ENCODE measurements at places on chromosomes 2 and 18.

- DNase-seq, result no peak
Measured at GRCh38 chr18:70469916-70470315, 181.1 kb downstream of the SOCS6 start.

DNA sequence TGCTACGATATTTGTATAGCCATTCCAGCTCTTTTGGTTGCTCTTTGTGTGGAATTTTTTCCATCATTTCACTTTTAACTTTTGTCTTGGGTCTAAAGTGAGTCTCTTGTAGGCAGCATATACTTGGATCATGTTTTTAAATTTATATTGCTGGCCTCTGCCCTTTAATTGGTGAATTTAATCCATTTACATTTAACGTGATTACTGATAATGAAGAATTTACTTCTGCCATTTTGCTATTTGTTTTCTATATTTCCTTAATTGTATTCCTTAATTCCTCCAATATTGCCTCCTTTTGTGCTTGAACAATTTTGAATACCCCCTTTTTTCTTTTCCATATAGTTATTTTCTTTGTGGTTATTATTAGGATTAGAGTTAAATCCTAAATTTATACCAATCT is 21.0 kb upstream of the ADNP2 start:
- DNase-seq, result no peak

DNA sequence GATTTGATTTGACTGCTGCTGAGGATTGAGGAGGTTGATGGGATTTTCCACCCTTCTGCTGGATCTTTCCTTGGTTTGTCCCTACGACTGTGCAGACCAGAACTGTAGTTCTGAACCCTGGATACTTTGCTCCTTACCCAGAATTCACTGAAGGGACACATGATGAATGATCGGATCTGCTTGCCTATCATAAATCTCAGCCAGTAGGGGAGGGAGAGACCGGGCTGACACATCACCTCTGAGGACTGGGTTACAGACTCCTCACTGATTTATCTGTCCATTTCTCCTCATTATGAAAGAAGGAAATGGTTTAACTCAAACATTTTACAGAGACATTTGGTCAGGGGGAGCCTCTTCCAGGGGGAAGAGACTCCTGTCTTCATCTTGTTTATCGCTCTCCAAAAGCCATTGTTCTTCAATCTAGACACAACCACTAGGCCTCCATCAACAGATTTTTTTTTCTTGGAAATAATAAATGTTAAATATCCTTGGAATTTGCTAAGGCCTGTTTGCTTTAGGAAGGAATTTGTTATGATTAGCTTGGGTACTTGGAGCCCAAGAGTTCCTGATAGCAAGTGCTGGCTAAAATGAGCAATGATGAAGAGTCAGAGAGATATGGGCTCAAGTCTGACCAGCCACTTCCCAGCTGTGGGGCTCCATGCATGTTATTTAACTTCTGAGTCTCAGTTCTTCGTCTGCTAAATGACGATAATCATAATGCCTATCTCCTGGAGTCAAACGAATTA is 925.5 kb downstream of the SLC4A3 start:
- DNase-seq, result no peak

DNA sequence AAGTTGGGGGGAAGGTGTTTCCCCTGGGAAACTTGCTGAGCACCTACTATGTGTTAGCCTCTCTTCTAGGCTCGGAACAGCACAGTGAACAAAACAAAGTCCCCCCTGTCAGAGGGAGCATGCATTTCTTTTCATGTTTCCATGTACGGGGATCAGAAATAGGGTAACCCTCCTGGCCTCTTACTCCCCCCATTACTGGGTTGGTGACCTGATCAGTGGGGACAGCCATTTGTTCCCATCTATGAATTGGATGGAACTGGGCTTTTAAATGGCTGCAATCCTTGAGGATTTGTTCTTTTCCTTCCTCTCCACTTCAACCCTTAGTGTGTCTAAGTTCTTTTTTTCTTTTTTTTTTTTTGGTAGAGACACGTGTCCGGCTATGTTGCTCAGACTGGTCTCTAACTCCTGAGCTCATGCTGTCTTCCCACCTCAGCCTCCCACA is 13.7 kb downstream of the NCL start:
- DNase-seq, result no peak

DNA sequence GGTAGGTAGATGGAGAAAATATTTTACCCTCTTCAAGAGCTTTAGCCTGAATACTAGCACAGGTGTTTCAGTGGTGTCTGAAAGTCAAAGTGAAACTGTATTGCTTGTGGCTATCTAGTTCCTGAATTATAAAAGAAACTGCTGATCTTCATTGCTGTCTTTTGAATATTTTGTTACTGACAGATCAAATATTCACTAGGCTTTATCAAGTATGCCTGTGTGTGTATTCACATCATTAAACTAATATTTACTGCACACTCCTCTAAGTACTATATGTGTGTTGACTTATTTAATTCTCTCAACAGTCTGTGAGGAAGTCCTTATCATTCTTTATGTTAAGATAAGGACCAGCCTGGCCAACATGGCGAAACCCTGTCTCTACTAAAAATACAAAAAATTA is 139.6 kb downstream of the SOCS6 start:
- no peak for DNase-seq

GRCh38 chr2:51782921-51783765 is 751.2 kb upstream of the NRXN1 start:
- DNase-seq, result no peak

GRCh38 chr2:239444626-239445577 is 44.1 kb upstream of the HDAC4 start:
- no peak for DNase-seq

GRCh38 chr18:10579079-10579867 is 53.4 kb downstream of the NAPG start:
- no peak for DNase-seq

GRCh38 chr2:37982147-37982582 is 57.1 kb downstream of the RMDN2 start:
- peak; percentile 56 for DNase-seq

GRCh38 chr2:157386247-157386646 is 57.6 kb downstream of the CYTIP start:
- DNase-seq, result no peak

- DNase-seq, result no peak
Measured at GRCh38 chr2:7419186-7419585, 502.0 kb downstream of the RNF144A start.

GRCh38 chr2:224517963-224518362 is 67.2 kb downstream of the CUL3 start:
- DNase-seq, result no peak

DNA sequence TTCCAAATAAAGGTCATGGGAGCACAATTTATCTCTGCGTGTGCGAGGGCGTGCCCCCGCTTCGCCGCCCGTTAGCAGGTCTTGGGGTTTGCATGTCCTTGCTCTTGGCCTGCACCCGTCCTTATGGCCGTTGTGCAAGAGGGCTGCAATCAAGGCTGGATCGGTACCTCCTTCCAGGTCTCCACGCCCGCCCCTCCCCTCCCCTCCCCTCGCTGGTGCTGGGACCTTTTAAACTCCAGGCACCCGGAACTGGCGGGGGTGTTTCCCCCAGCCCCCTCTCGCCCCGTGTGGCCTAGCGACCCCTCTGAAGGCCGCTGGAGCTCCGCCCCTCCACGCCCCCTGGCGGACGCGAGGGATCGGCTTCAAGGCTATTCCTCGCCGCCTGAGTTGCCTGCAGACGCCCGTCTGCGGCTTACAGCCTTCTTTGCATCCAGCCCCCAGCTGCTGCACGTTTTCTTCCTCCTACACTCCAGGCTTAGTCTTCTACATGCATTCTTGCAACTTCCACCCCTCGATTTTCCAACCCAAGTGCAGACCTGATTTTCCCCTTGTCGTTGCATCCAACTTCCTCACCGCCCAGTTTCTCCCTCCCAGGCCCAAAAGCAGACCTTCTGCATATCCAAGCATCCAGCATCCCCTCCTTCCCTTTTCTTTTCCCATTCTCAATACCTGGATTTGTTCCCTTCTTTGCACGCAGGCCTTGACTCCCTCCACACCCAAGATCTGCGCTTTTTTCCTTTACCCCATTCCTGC is 577 bp downstream of the IDH1 start:
- peak; percentile 74 for DNase-seq

GRCh38 chr2:16680304-16680703 is 14.7 kb upstream of the CYRIA start:
- DNase-seq, result no peak

All from stimulated activated CD4-positive, alpha-beta T cell treated with anti-CD3 and anti-CD28 coated beads, Interleukin-12 subunit alpha, Interleukin-12 subunit beta, amount 100 ng/mL, for 24 hours (primary cell).